ENCODE measurements at places on chromosomes 3 and 15. TPM values are rescaled to one million over a fixed set of nuclear protein-coding genes. Genes with fewer than 3 reads are reported as not detected.
A peak's percentile ranks its signal among the peaks of the same experiment; 100 is the strongest.

- no peak for DNase-seq
Measured at GRCh38 chr3:94593526-94594150, 530.8 kb downstream of the NSUN3 start.

DNA sequence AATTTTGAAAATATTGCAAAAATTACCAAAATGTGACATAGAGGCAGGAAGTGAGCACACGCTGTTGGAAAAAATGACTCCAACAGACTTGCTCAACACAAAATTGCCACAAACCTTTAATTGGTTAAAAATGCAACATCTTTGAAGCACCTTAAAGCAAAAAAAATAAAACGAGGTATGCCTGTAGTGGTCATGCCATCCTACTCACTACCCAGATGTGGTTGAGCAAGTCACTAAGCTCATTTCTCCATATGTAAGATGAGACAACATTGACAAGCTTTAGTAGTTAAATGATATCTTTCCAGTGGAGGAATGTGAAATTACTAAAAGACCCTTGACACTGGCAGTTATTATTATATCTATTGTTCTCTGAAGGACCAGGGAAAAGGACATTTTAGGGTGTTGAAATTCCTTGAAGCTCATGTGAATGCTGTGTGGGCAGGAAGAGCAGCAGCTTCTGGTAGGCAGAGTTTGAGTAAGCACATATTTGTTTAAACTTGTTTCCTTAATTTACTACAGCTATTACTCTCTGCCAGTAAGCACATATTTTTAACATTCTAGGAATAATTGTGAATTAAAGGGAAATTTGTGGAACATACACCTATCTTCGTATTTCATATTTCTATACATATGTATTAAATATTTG is 131.6 kb upstream of the P2RY1 start:
- no peak for DNase-seq

ALDH1L1 gene
- total RNA-seq: 1.0 TPM

RETNLB gene
- total RNA-seq: not detected

- no peak for DNase-seq
Measured at GRCh38 chr15:96500508-96500907, 170.0 kb downstream of the NR2F2 start.

- DNase-seq: no peak
Measured at GRCh38 chr3:24523988-24524727, 29.5 kb upstream of the THRB start.

DNA sequence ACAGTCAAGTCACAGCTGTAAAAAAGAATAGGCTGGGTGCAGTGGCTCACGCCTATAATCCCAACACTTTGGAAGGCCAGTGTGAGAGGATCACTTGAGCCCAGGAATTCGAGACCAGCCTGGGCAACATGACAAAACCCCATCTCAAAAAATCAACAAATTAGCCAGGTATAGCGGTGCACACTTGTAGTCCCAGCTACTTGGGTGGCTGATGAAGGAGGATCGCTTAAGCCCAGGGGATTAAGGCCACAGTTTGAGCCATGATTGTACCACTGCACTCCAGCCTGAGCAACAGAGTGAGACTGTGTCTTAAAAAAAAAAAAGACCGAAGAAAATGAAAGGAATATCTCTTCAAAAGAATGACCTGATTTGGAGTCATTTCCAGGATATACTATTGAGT is 6.6 kb downstream of the HERC1 start:
- no peak for DNase-seq

GRCh38 chr3:122410639-122411038 is 5.2 kb downstream of the WDR5B start:
- no peak for DNase-seq

TMCO5A gene
- total RNA-seq: not detected

HRH1 gene
- 3.2 TPM for total RNA-seq

DNA sequence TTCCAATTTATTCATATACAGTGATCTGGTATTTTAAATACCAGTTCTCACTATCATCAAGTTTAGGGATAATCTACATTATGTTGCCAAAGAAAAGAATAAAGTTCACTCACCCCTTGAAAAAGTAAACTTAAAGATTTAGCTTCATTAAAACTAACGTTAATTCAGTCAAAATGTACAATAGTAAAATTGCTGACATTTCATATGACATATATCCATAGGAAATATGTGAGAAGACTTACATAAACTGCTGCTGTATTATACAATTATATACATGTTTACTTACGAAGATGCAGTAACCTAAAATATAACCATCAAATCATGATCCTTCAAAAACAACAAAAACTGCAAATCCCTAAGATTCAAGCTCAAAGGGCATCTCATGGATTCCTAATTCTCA is 44.0 kb downstream of the ATR start:
- DNase-seq: no peak

DNA sequence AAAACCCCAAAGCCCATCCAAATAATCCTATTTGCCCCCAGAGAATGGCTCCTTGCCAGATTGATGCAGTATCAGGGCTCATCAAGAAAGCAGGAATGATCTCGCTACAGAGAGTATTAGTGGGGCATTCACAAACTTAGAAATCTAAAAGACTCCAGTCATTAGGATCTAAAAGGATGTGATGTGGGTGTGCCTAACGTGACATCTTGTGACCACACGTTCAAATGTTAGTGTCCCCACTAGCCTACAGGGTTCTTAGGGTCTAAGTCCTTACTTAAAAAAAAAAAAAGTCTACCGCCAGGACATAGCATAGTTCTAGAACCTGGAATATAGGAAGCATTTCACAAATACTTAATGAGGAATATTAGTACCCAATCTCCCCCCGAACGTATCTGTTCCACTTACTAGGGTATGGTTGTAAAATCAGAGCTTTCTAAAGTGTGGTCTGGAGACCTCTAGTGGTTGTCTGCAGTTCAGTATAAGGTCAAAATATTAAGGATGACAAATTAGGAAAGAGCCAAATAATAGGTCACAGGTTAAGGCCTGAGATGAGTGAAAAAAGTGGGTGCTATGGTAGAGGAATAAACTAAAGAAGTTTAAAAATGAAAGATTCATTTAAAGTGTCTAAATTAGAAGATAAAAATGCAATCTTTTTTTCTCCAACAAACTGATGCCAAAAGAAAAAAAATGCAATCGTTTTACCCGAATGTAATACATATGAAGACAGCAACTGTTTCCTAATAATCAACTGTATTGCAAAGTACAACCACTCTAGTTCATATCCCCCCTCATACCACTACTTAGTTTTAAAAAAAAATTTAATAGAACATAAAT is 4.2 kb upstream of the CHRM5 start:
- DNase-seq: no peak

GPR62 gene
- not detected for total RNA-seq

DNA sequence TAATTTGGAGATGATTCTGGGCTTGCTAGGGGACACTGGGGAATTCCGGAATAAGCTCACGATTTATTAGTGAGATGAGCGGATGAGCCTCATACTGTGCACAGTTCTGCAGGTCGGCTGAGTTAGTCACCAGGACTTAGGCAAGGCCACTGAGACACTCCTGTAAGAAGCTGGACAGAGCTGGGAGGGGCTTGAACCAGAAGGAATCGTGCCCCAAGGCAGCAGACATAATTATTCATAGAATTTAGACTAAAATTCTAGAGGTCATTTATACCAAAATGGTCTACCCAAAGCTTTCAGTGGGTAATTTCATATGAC is 121.4 kb downstream of the VGLL4 start:
- DNase-seq: no peak

MLF1 gene
- 20.4 TPM for total RNA-seq

KLHL40 gene
- not detected for total RNA-seq

DNA sequence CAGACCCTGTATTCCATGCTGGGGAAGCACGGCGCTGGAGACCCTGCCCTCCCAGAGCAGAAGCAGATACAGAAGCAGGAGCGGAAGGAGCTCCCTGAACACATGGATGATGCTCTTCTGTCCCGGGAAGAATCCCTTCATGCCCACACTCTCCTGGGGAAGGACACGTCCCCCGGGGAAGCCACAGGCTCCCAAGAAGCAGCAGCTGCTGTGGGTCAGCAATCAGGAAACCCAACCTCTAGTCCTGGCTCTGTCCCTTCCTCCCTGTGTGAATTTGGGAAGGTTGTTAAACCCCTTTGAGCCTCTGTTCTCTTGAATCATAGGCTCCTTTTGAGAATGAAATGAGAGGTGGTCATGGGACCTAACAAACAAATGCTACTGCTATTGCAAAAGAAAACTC is 176.2 kb upstream of the TPM1 start:
- DNase-seq: no peak

NANOGP8 gene
- total RNA-seq: not detected

GRCh38 chr3:172559020-172559419 is 35.8 kb upstream of the TNFSF10 start:
- no peak for DNase-seq

CCK gene
- total RNA-seq: 0.42 TPM

- no peak for DNase-seq
Measured at GRCh38 chr15:29039466-29040369, 153.9 kb downstream of the APBA2 start.

- DNase-seq: no peak
Measured at GRCh38 chr3:167675848-167676247, 22.1 kb upstream of the WDR49 start.

DNAJB8 gene
- not detected for total RNA-seq

DNA sequence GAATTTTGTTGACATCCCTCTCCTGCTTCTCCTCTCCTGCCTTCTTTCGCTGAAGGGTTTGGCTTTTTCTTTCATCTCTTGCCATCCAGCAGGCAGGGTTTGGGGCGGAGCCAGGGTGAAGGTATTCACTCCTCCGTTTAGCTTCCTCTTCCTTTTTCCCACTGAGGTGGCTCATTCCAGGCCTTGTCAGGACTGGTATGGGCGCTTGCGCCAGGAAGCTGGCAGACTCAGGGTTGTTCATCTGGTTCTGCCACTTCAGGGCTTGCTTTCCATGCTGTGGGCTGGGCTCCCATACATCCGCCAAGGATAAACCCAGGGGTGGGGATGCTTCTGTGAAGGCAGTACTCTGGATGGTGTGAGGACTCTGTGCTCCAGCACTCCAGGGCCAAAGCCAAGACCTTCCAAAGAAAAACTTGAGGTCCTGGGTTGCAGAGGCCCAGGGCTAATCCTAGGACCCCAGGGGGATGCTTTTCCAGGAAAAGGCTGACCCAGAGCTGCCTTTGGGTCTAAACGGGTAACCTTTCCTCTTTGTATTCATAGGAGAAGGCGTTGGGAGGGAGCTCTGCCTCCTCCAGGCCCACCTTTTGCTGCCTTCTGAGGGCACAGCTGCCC is 7.7 kb upstream of the AMOTL2 start:
- DNase-seq: peak; percentile 41

DNA sequence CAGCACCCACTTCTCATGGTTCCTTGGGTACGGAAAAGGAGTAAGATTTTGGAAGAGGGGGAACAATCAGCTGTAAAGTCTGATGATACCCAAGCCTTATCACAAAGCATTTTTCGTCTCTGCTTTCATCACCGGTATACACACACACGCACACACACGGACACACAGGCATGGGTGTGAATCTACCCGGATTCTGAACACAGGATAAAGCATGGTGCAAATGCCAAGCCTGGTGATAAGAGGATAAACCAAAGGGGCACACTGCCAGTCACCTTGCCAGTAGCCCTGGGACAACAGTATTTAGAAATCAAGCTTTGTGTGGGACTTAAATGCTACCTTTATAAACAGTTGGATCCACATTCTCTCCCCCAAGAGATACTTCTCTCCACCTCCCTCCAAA is 22.2 kb downstream of the FAM174B start:
- DNase-seq: no peak

CD47 gene
- 39.6 TPM for total RNA-seq

- no peak for DNase-seq
Measured at GRCh38 chr3:13420045-13420830, at the start of gene NUP210. Gene NUP210 (minus strand): TSS chr3:13420322. CDS start chr3:13420226, 96 bp downstream.

DNA sequence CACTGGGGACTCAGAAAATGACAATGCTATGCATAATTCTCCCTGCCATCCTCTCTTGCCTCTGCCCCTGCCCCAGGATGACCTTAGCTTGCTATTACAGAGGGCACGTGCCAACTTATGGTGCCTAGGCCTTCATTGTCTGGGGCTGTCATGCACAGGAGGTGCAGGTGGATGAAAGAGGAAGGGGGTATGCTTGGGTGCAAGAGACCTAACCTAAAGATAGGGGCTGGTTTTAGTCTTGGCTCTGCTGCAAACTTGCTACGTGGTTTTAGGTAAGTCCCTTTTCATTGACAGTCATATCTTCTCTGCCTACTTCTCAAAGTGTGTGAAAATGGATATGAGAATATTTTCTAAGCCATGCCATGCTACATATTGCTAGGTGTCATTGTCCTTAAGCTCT is 161.3 kb downstream of the EPHB1 start:
- no peak for DNase-seq

GRCh38 chr15:79310612-79310984 is 314 bp upstream of the TMED3 start:
- no peak for DNase-seq

GRCh38 chr15:44736181-44736765 is at the start of gene TRIM69:
Gene TRIM69 (plus strand): TSS chr15:44736528. CDS start chr15:44736705, 177 bp downstream.
- no peak for DNase-seq

- DNase-seq: no peak
Measured at GRCh38 chr3:190847436-190847835, 15.1 kb downstream of the GMNC start.

- no peak for DNase-seq
Measured at GRCh38 chr3:156098437-156099035, 21.8 kb upstream of the KCNAB1 start.

SPTBN5 gene
- 0.14 TPM for total RNA-seq

CAPN7 gene
- 15.8 TPM for total RNA-seq

GRM7 gene
- total RNA-seq: 0.62 TPM

DNA sequence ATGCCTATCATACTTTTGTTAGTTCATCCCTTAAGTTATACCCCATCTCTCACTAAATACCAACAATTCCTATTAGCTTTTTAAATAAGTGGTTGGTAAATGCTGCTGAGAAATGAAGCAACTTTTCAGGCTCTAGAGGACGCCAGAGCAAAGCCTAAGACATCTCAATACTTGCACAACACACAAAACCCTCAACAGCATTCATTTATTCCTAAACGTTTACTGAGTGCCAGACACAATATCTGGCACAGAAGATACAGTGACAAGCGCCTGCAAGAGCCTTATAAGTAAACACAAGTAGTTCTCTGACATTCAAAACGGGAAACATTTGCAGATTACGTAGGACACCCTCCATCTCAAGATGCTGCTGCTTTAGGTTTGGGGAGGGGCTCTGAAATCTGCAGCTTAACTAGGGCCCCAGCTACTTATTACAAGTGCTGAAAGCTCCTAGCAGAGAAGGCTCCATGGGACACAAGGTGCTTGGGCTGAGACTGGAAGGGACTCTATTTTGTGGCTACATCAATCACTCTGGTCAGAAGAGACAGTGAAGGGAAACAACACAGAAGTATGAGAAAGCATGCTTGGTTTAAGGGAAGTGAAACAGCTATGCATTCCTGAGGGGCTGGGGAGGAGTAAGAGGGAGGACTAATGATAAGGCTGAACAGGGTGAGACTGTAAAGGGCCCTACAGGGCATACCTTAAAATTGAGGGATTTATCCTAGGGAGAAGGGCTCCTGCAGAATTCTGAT is 311.3 kb downstream of the PLCL2 start:
- DNase-seq: no peak

Data from kidney epithelial cell (primary cell).